ENCODE measurements at places on chromosomes 3 and 15.

- DNase-seq = no peak
Observed at GRCh38 chr15:39942753-39943150, 8.8 kb downstream of the EIF2AK4 start.

DNA sequence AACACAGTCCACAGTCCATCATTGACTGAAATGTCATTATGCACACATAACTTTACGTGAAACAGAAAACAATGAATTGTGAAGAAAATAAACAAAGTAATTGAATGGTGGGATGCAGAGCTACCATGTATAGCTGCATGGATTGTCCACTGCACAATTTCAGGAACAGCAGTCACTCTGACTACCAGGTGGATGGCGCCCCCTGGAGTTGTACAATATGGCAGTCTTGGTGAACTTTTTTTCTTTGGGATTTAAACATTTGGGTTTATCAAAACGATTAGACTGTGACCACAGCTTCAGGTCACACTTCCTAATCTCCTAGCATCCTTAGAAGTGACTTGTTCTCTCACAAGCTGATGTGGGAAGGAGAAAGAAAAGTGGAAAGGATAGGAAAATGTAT, 48.9 kb upstream of the TCF12 start:
- DNase-seq = no peak

- peak; percentile 70 for DNase-seq
Observed at GRCh38 chr3:50246517-50246954, 10.5 kb downstream of the GNAI2 start.

- DNase-seq = no peak
Observed at GRCh38 chr3:40924559-40925141, 274.7 kb upstream of the CTNNB1 start.

DNA sequence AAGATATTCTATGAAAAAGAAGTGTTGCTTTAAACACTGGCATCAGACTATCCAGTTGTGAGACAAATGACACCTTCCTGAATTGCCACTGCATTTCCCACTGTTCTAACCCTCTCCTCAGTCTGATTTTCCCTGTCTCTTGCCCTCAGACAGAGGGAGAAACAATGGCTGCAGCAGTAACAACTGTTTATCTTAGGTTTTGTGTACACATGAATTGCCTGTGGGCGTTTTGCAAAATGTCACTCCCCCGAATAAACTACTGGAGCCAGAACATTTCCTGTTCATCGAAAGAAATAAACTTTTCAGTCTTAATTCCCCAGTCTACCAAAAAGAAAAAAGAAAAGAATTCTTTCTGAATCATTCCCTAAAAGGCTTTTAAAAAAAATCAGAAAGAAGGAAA, 155.1 kb downstream of the MAGI1 start:
- DNase-seq = no peak

GRCh38 chr15:68791431-68792283, 29.0 kb downstream of the ANP32A start:
- no peak for DNase-seq

- DNase-seq = no peak
Observed at GRCh38 chr15:64466408-64467141, 6.2 kb downstream of the ZNF609 start.

GRCh38 chr3:178522200-178523052, 13.8 kb upstream of the KCNMB2 start:
- no peak for DNase-seq

DNA sequence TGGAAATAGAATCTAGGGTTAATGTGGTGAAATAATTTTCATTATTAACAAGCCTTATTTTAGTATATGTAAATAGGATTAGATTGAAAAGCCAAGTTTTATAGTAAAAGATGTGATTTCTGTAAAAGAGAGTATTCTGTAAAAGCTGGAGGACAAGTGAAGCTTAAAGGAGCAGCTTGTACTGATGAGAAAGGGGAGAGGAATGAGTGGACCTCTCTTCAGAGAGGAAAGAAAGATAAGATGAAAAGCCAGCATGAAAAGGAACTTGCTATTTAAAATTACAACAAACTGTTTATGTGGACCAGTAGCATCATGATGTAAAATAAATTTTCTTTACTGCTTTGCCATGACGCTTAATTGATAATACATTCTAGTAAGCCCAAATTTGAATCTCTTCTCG, 18.5 kb downstream of the ALCAM start:
- DNase-seq = no peak

DNA sequence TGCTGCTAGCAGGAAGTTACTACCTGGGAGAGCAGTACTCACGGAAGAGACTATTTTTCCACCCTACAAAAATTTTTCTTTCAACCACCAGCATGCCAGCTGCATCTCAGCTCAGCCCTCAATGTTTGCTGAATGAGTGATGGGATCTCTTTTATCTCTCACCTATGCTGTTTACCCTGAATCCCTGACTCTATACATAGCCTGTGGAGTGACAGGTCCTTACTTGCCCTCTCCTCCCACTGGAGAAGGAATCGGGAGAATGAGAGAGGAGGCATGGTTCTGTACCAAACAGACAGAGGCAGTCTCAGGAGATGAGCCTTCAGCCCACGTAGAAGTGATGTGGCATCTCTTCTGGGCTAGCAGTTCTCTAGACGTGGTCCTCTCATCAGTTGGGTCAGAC, 6.7 kb upstream of the DGKG start:
- DNase-seq = no peak

GRCh38 chr3:182618085-182618732, 175.1 kb upstream of the ATP11B start:
- DNase-seq = no peak

GRCh38 chr15:65690173-65690572, 68.4 kb downstream of the SLC24A1 start:
- no peak for DNase-seq

GRCh38 chr3:129183569-129184395, at the start of gene CNBP:
Gene CNBP (minus strand): TSS chr3:129183896. CDS start chr3:129171757, 12,139 bp downstream.
- peak; percentile 86 for DNase-seq

GRCh38 chr15:49978121-49978520, 140.9 kb downstream of the ATP8B4 start:
- DNase-seq = no peak

- DNase-seq = no peak
Observed at GRCh38 chr15:88628018-88628654, 7.0 kb downstream of the AEN start.

DNA sequence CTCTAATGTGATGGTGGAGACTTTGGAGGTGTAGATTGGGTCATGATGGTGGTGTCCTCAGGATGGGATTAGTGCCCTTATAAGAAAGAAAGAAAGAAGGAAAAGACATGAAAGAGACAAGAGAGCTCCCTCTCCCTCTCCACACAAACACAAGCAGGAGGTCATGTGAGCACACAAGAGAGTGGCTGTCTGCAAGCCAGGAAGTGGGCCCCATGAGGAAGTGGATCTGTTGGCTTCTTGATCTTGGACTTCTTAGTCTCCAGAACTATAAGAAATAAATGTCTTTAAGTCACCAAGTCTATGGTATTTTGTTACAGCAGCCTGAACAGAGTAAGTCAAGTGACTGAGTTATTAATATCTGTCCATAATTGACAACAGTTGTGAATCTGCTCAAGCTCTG, 17.1 kb downstream of the IQCB1 start:
- no peak for DNase-seq

GRCh38 chr3:56862352-56863062, 60.8 kb upstream of the ARHGEF3 start:
- DNase-seq = no peak

- no peak for DNase-seq
Observed at GRCh38 chr3:149339931-149340309, 6.5 kb upstream of the TM4SF18 start.

- no peak for DNase-seq
Observed at GRCh38 chr3:47313341-47314055, 30.8 kb downstream of the KLHL18 start.

DNA sequence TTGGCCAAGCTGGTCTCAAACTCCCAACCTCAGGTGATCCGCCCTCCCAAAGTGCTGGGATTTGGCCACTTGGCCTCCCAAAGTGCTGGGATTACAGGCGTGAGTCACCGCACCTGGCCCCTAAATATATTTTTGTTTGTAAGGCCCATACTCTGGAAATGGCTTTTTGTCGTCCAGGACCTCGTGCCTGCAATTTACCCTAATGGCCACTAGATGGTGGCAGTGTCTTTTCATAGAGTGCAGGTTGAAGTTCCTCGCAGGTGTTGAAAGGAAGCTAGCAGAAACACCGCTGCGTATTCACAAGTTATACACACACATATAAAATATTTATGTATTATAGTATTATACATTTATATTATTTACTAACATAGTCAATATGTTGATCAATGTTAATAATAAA, 97.2 kb downstream of the LRTM1 start:
- no peak for DNase-seq

DNA sequence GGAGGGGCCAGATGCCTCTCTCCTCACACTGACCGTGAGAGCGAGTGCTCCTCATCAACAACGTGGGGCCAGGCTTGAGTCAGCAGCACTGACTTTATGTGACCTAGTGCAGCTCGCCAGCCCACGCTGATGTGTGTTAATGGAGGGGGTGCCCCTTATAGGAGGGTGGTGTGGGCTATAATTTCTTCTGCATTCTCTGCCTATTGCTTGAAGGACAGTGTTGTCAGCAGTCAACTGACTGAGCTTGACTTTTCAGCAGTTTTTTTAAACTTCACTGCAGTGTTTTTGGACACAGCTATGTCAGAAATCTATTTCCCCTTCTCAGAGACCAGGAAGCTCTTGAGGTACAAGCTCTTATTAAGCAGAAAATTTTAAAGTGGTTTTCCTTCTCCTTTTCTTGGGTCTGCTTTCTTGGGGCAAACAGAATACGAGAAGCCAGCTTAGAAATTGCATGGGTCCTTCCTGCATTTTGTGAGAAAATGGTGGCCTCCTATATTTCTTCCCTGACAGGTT, 304.8 kb upstream of the CTDSPL start:
- DNase-seq = no peak

- DNase-seq = no peak
Observed at GRCh38 chr15:74878273-74878672, 5.1 kb upstream of the SCAMP2 start.

DNA sequence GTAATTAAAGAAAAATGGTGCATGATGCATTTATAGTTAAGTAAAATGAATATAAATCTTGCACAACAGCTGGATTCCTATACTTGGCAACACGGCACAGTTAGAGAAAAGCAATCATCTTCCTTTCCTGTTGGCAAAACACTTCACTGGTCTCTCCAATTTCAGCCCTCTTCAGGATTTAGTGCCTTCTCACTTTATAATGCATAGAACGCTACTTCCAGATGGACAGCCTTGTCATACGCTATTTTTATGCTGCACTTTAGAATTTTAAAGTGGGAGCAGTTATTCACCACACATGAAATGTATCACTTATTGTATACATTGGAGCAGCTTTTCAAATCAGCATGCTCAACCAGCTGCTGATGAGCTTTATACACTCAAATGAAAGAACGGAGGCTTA, 194.4 kb upstream of the GBE1 start:
- DNase-seq = no peak

DNA sequence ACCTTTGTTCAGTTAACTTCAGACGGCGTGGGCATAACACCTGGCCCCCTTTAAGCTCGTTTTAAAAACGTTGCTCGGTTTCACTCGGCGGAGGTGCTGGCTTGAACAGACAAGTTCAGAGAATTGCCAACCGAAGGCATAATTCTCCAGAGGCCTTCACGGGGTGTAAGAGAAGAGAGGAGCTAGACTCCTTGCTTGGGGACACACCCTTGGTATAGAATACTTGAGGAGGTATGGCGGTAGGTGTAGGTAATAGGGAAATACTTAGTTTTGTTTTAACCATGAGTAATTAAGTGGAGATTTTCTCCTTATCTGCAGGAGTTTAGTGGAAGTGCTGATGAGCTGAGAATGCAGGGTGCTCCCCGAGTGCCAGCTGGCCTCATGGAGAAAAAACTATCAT, 921 bp downstream of the FBXL2 start:
- no peak for DNase-seq

- DNase-seq = no peak
Observed at GRCh38 chr15:65558336-65558735, 28.1 kb downstream of the HACD3 start.

DNA sequence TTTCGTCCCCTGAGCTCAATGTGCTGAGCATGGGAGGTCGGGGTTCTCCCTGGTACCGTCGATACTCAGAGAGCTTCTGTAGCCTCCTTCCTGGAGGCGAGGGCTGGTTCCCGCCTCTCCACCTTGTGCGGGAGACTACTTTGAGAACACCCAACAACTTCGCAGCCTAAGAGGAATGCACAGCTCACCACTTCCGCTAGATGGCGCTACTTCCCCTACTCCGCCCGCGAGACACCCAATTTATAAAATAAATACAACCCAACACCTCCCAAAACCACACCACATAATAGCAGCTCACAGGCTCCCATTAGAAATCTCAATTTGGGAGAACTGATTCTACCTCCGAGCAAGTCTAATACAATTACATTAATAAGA, 1.2 kb downstream of the RGMA start:
- peak; percentile 30 for DNase-seq

GRCh38 chr3:125313060-125313635, 62.0 kb downstream of the ZNF148 start:
- no peak for DNase-seq

- no peak for DNase-seq
Observed at GRCh38 chr3:27326202-27326601, 43.0 kb downstream of the NEK10 start.

DNA sequence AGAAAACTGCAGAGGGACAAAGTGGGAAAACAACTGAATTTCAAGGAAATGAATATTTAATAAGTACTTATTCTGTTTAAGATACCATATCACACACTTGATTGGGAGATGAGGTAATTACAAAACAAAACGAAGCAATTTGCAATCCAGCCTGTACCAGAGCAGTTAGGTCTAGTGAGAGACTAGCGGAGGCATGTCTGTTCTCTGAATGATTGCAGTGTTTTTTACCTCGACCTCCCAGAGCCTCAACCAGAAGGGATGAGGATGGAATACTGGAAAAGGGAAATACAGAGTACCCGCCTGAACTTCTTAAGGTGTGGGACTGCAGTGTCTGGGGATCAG, 59.5 kb downstream of the PIK3CB start:
- no peak for DNase-seq

- DNase-seq = no peak
Observed at GRCh38 chr3:97970956-97971620, 1.1 kb downstream of the RIOX2 start.

DNA sequence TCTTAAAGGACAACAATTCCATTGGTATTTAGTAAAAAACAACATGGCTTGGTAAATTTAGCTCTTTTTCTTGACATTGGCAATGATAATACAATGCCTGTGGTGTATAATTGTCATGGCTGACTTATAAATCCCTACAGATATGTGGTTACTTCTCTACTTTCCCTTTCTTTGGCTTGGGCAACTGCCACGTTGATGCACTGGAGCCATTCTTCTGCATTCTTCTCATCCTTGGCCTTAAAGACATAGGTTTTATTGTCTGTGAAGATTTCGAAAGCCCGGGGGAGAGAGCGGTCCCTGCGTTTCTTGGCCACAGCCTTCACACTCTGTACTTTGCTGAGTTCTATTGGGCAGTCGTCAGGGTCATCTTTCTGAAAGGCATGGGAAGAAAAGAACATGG, 101.1 kb upstream of the CCNL1 start:
- no peak for DNase-seq

DNA sequence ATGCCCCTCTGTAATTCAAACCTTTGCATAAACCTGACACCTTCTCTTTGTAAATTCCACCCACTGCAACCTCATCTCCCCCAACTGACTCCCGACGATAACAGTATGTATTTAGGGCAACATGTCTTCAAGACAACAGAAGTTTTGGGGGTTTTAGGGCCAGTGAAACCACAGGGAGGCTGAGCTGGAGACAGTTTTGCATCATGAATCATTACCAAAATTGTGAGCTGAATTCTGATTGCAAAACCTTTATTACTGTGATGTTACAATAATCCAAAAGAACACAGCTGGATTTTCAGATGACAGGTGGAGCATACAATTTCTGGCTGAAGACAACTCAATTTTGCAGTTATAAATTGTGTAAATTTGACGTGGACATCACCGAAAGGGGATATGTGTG, 281.3 kb upstream of the TTC14 start:
- no peak for DNase-seq

- no peak for DNase-seq
Observed at GRCh38 chr15:89633585-89633984, 21.7 kb downstream of the KIF7 start.
